ENCODE measurements at places on chromosomes 5 and 9.

GRCh38 chr9:4555236-4555635 is 65.0 kb downstream of the SLC1A1 start:
- no peak for DNase-seq

DNA sequence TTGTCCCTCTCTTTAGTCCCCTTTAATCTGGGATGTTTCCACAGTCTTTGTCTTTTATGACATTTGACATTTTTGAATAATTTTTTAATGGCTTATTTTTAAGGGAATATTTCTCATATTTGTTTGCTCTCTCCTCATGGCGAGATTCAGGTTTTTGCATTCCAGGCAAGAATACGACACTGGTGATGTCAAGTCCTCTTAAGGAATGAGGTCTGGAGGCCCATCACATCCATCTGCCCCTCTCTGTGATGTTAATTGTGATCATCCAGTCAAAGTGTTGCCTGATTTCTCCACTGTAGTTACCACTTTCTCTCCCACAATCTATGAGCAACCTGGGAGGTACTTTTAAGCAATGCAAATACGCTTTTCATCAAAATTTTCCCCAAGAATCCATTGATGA is 193.2 kb downstream of the MAST4 start:
- no peak for DNase-seq

- no peak for DNase-seq
Measured at GRCh38 chr5:147418613-147419012, 91.3 kb downstream of the DPYSL3 start.

DNA sequence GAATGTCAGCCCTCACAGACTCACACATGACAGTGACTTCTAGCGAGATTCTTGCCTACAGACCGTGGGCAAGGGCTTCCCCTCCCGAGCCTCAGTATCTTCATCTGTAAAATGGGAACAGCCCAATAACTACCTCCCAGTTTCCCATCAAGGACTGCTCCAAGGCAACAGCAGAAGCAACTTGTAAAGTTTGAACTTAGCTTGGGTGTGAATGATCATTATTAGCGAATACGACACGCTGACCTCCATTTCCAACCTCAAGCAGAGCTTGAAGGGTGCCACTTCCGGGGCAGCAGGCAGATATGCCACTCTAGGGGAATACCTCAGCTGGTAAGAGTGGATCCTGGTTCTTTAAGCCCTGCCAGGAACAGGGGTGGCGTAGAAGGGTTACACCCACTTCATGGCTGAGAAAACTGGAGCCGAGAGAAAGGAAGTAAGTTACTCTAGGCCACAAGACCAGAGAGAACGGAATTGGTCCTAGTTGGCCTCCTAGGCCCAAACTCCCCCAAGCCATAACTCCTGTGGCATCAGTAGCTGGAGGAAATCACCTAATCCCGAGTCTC is 2.0 kb downstream of the RNF44 start:
- no peak for DNase-seq

DNA sequence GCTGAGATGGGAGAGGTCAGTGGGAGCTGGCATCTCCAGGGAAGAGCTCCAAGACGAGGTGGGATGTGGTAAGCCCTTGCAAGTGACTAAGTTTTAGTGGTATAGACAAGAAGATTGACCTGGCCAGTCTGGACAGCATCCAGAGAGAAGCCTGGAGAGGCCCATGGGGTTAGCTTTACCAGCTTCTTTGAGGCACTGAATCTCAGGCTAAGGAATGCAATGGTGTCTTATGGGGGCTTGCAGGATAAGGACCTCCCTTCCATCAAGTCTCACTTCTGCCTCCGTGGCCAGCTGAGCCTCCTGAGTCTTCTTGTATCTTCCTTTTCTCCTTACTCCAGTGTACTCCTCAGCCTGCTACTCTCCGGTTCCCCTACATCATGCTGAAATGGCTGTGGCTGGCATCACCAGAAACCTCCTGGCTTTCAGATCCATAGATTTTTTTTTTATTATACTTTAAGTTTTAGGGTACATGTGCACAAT is 56.5 kb upstream of the JADE2 start:
- DNase-seq = no peak

GRCh38 chr9:126415741-126416370 is 89.2 kb downstream of the MVB12B start:
- DNase-seq = no peak

- DNase-seq = no peak
Measured at GRCh38 chr5:156920042-156920860, 42.8 kb downstream of the TIMD4 start.

- no peak for DNase-seq
Measured at GRCh38 chr9:131697908-131698617, 41.8 kb downstream of the RAPGEF1 start.

- DNase-seq = no peak
Measured at GRCh38 chr5:175021321-175021720, 296.9 kb downstream of the MSX2 start.

DNA sequence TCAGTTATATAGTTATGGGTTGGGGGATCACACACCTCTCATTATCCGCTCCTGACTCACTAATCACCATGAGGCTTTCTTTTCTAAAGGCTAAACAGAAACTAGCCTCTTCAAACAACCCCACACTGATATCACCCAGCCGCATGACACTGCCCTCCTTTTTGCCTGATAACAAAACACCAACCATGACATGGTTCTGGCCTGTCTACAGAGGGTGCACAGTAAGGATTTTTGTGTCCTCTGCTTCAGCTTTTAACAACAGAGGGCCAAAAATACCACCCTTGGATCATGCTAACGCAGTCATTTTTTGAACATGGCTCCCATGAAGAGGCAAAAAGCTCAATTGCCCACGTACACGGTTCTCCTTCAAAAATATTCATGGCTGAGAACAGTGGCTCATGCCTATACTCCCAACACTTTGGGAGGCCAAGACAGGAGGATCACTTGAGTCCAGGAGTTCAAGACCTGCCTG is 4.0 kb downstream of the CMBL start:
- no peak for DNase-seq

Data from smooth muscle cell of the brain vasculature (primary cell).